SK-N-DZ (cell line): ENCODE measurements at places on chromosomes 5 and 9.

- DNase-seq: no peak
Measured at GRCh38 chr5:168793841-168794837, 215.0 kb upstream of the PANK3 start.

- no peak for DNase-seq
Measured at GRCh38 chr5:125190232-125191087, 444.0 kb upstream of the ZNF608 start.

DNA sequence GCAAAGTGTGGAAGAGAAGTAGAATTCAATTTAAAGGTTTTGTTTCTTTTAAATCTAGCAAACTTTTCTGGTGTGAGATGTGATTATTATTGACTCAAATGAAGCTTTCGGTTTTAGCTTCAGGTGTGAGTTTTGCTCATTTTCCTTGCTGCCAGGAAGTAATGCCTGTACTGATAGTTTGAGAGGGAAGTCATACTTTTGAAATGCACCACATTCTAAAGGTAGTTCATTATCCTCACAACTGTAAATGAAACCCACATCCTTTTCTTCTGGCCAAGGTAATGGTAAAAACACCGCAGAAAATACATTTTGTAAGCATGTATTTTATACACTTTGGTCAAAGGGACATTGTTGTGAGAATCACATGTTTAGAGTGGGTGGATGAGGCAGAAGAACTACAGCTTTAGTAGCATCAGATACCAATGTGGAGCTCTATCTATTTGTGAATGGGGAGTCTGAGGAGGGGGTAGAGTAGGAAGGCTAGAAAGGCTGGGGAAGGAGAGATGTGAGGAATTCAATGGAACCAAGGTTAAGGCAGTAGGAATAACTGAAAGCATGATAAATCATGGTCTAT lies 167.0 kb upstream of the CDKN2B start:
- no peak for DNase-seq

GRCh38 chr5:97400537-97400936 lies 217.5 kb upstream of the RIOK2 start:
- DNase-seq: no peak

GRCh38 chr9:98811051-98811650 lies 3.7 kb downstream of the GALNT12 start:
- no peak for DNase-seq

DNA sequence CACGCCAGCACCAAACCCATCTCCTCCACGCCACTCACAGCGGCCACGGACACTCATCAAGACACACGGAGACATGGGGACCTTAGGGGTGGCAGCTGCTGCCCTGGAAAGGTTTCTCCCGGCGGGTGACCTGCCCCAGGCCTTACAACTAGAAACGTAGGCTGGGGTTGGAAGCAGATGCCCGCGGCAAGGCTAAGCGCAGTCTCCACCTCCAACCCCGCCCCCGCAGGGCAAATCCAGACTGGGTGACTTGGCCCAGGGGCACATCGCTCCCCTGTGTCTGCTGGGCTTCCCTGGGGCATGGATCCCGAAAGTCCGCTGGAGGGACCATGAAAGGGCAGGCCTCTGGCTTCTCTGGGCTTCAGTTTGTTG lies 12.0 kb upstream of the ASS1 start:
- no peak for DNase-seq

DNA sequence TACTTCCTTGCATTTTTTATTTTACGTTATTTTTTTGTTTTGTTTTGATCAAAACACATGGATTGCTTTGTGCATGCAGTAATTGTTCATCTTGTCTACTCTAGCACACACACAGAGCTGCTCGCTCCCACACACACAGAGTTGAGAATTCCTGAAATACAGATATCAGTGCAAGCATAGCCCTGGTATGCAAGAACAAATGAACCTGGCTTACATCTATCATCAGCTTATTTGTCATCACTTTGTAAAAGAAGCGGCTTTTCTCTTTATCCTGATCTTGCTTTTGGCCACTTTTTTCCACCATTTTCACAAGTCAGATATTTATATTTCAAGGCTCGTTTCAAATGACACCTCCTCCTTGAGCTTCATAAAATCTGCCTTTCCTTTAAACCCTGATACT lies 1435.7 kb downstream of the MAT2B start:
- DNase-seq: no peak

GRCh38 chr9:9099646-9100045 lies 1300.1 kb upstream of the DMAC1 start:
- no peak for DNase-seq

DNA sequence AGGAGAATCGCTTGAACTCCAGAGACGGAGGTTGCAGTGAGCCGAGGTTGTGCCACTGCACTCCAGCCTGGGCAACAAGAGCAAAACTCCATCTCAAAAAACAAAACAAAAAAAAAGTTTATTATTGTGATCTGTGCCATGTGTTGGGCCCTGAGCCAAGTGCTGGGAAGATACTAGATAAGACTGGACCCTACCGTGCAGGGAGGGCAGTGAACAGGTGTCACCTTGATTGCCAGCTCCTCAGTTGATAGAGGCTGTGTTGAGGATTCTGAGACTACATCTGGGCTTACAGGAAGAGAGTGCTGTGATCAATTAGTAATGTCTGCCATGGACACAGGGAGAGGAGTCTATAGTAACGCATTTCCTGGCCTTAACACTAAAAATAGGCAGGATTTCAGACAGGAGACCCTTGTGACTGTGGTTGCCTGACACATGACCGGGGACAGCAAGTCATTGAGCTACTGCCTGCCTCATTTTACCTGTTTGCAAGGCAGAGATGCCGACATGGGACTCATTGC lies 201.5 kb downstream of the C9orf50 start:
- no peak for DNase-seq

- DNase-seq: peak; percentile 41
Measured at GRCh38 chr5:36073595-36074216, 7.0 kb upstream of the UGT3A2 start.

- DNase-seq: no peak
Measured at GRCh38 chr5:174777111-174777510, 52.7 kb downstream of the MSX2 start.
